ENCODE measurements at places on chromosomes 5 and 9.
A peak's percentile ranks its signal among the peaks of the same experiment; 100 is the strongest.

DNA sequence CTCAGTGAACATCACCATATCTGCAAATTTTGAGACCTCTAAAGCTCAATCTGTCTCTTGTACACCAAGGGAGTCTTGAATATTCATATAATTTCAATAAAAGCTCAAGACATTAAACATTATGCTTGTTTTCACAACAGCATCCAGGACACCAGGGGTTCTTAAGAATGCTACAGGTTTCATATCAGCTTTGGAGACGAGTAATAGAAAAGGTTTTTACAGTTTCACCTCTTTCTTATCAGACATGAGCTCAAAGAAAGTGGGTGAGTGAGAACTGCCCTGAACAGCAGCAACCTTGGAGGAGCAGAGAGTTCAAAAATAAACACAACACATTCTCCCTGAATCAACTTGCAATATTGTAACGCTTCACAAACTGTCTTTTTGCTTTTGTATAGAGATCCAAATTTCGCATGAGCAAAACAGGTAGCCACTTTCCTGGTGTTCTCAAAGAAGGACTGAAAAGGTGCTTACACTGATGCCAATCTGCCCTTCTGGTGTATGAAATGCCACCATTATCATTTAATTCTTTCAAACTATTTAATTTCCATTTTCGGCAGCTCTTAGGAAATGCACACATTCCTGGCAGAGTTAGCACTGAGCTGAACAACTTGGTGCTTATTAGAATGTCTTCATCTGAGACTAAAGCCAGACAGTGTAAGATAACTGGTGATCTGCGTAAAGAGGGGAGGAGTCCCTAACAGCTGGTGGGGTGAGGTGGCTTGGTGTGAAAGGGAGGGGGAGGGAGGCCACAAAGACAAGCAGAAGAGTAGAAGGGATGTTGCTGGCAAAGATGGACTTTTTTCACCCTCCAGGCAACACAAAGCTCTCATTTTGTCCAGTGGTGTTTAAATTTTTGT lies 535.3 kb downstream of the PDE4D start:
- no peak for DNase-seq

DNA sequence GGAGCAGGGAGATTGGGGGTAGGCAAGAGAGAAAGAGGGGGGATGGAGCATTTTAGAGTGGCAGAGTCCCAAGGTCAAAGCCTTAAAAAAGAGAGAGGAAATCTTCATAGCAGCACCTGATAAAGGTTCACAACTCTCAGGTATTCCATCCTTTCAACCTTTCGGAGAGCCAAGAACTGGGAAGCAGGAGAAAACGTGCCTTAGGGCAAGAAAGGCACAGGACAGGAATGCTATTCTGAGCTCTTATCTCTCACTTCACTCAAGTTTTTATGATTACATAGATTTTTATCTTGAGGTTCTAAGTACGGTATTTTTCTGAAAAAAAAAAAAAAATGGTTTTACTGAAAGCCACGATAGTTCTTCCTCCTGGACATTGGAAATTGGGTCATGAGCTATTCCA lies 34.5 kb upstream of the SMAD5 start:
- DNase-seq = no peak

DNA sequence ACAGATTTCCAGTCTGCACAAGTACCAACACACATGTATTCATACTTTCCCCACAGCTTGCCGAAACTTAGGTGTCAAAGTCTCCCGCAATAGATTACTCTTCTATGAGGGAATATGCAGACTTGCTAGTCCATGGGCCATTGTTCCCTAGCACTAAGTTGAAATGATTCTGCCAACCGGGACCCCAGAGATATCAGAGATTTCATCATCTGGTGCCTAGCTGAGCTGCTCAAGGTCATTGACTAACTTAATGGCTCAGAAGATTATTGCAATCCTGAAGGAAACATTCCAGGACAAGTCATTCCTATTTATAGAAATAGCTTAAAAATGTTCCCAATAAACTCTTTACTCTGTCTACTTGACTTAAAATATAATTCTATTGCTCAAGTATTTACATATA lies 202.6 kb downstream of the PIK3R1 start:
- no peak for DNase-seq

GRCh38 chr9:96383165-96383942 lies at the start of gene SLC35D2:
TSS of gene SLC35D2 (minus strand) at chr9:96383711. CDS start at chr9:96383634, 77 bp downstream.
- DNase-seq = peak; percentile 33

GRCh38 chr5:33102551-33102950 lies 338.2 kb upstream of the TARS1 start:
- no peak for DNase-seq

GRCh38 chr5:172959824-172960799 lies 888 bp downstream of the RPL26L1 start:
- no peak for DNase-seq

GRCh38 chr5:117189784-117190183 lies 615.2 kb upstream of the SEMA6A start:
- DNase-seq = no peak

- DNase-seq = no peak
Measured at GRCh38 chr9:134662143-134662876, 20.7 kb downstream of the COL5A1 start.
